RPMI7951 (cell line): ENCODE measurements at places on chromosomes 12 and 14.

DNA sequence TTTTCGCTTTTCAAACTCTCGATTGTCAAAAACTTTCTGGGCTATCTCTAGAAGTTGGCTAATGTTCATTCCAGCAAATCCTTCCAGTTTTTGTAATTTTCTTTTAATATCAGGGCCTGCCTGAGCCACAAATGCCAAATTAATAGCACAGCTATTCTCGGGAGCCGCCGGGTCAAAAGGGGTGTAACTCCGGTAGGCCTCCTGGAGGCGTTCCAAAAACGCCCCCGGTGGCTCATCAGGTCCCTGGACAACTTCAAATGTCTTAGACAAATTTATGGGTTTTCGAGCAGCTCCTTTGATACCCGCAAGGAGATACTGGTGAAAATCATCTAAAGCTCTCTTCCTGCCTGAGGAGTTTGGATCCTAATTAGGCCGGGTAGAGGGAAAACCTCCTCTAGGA, 117.9 kb upstream of the PZP start:
- DNase-seq, result no peak

DNA sequence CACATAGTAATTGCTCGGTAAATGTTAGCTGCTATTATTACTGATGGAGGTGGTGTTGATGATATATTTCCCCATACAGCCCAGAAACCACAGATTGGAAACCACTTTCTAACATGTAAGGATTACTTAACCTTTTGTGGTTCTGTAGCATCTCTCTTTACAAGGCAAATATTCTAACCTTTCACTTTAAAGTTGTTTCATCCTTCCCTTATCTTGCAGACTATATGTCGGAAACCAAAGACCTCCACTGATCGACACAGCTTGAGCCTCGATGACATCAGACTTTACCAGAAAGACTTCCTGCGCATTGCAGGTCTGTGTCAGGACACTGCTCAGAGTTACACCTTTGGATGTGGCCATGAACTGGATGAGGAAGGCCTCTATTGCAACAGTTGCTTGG, 75.8 kb downstream of the FRMD6 start:
- DNase-seq, result no peak

DNA sequence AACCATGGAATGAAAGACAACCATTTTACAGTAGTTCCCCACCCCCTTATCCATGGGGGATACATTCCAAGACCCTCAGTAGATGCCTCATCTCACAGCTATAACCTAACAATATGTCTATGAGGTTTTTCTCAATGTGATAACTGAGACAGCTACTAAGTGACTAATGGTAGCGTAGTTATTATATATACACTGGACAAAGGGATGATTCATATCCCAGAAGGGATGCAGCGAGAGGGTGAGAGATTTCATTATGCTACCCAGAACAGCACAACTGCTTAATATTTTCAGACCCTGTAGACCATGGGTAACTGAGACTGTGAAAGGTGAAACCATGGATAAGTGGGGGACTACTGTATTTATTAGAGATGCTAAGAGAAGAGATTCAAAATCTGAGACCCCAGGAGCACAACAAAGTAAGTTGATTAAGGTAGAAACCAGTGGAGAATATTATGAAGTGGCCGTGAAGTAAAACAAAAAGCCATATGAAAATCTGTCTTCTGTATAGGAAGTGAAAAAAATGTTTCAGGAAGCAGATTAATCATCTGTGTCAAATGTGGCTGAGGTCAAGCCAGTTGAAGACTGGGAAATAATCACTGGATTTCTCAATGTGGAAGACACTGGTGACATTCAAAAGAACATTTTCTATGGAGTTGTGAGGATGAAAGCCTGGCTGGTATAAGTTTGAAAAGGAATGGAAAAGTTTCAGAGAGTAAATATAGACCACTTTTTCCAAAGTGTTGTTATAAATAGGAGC, 77.2 kb downstream of the RPL10L start:
- peak; percentile 2 for DNase-seq

DNA sequence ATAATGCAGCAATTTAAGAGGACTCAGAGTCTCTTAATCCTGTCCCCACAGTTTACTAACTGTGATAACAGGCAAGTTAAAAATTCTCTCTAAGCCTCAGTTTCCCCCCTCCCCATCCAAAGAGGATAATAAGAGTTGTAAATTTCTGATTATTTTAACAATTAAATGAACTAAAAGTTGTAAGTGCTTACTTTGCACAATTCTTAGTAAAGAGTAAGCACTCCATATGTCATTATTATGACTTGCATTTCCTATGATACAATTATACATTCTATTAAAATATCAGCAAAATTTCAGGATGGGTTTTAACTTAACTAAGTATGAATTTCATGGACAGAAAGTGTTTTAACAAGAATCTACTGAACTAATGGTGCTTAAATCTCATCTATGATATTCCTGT, 80.1 kb downstream of the NELL2 start:
- no peak for DNase-seq

GRCh38 chr14:97077253-97077653, 280.1 kb downstream of the VRK1 start:
- peak; percentile 98 for DNase-seq

- no peak for DNase-seq
These were observed 57.8 kb upstream of the VRK1 start for GRCh38 chr14:96739200-96739910.

DNA sequence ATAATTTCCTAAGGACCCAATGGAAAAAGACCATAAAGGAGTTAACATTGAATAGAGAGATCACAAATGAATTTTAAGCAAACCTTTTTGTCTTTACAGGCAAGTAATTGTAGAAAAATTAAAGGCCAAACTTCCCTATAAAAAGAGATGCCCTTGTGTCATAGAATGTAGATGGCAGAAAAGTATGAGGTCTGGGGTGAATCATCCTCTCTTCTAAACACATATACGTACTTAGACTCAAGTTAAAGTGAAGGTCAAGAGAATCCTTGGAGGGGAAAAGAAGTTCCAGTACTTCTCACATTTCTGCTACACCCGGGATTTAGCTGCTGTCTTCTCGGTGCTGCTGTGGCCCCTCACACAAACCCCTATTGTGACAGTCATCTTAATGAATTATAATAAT, 116.2 kb upstream of the ARID2 start:
- DNase-seq, result peak; percentile 25

DNA sequence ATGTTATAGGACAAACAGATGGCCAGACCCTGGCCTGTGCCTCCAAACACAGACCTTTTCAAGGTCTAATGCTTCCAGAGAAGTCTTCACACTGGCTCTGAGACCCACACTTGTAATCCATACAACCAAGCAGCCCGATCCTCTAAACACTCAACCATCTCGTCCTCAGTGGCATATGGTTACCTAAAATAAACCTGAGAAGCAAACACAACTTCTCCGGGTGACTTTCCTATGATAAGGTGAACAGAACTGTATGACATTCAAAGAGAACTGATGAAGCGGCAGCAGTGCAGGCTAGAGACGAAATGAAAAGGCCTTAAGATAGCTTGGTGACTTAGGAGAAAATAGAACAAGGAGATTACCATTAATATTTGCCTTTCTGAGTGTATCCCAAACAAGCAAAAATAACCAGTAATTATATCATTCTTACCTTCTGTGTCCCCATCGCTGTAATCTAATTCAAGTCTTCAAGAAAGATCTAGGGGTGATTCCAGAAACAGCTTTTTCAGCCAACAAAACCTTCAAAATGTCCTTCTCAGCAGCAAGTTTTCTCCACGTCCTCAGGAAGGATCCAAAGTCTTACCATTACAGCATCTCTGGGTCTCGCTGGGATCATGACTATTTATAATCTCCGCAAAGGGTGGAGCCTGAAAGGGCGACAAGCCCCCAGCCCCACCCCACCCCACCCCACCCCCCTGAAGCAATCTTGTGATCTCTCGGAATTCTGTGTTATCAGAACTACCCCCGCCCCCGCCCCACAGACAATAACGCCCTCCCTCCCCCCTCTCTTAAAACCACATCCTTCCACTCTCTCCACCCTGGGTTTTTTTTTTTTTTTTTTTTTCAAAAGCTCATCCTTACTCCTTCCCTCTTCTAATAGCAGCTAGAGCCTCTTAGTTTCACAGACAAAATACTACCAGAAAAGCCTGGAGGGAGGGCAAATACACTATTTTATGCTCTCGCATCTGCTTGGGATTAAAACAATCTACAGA, at the start of gene SLC2A3:
Gene SLC2A3, minus strand, starts transcription at position 598 of the 992 bp plus-strand sequence. Its CDS starts 153 bp downstream, at position 445.
- DNase-seq, result peak; percentile 93

- no peak for DNase-seq
These were observed 745 bp upstream of the ADCY4 start for GRCh38 chr14:24335461-24336171.

GRCh38 chr12:96769400-96769799, 137.7 kb upstream of the NEDD1 start:
- no peak for DNase-seq

- DNase-seq, result peak; percentile 74
These were observed 117.4 kb downstream of the DAD1 start for GRCh38 chr14:22471545-22472121.

GRCh38 chr12:117699118-117699517, 269.7 kb downstream of the KSR2 start:
- no peak for DNase-seq

DNA sequence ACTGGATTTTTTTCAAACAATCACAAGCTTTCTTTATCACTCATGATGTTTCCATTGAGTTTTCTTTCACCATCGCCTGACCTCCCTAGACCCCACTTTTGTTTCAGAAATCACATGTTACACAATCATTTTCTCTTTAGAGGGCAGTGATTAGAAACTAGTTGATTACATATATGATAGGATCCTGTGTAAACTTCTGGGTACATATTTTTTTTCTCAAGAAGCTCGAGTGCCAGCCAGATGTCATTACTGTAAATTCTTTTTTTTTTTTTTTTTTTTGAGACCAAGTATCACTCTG, 62.4 kb upstream of the PSMA6 start:
- no peak for DNase-seq

DNA sequence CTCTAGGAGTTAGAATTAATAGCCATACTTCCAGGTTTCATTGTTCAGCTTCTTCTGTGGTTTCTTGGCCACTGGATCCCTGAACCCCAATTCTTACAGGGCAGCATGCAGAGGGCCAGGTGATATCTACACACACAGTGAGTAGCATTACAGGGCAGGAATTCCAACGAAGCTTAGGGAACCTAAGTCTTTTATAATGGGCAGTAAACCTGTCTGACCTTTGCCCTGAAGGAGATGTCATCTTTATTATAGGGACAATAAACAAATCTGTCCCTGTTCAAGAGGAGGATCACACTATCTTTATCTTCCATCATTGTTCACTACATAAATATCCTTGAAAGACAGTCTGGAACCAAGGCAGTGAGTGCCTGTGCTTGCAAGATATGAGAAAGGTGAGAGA, 11.7 kb upstream of the EML5 start:
- no peak for DNase-seq

GRCh38 chr12:122137229-122137628, 36.8 kb downstream of the IL31 start:
- DNase-seq, result no peak

GRCh38 chr12:105523164-105524057, 192.9 kb downstream of the C12orf75 start:
- DNase-seq, result peak; percentile 92

- peak; percentile 51 for DNase-seq
These were observed 846 bp upstream of the MTHFD1 start for GRCh38 chr14:64387232-64387781.

- no peak for DNase-seq
These were observed 12.0 kb upstream of the LGMN start for GRCh38 chr14:92760524-92760805.

GRCh38 chr12:75437564-75437963, 43.0 kb upstream of the GLIPR1 start:
- peak; percentile 39 for DNase-seq

GRCh38 chr12:12821975-12822374, 8.8 kb downstream of the DDX47 start:
- no peak for DNase-seq

DNA sequence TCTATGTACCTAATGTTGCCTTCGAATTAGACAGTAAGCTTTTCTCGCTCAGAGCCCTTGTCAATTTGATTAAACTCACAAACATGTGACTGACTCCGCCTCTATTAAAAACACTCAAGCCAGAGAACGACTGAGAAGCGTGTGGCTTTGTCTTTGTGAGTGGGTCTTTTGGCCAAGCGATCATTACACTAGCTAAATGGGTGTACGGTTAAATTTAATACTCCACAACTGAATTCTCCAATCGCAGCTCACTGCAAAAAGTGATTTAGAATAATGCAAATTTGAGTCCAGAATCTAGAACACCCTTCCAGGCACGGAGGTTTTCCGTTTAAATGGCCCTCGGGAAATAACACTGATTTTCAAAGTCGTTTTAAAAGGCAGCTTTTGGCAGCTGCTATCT, 253.7 kb downstream of the EFCAB11 start:
- peak; percentile 7 for DNase-seq

DNA sequence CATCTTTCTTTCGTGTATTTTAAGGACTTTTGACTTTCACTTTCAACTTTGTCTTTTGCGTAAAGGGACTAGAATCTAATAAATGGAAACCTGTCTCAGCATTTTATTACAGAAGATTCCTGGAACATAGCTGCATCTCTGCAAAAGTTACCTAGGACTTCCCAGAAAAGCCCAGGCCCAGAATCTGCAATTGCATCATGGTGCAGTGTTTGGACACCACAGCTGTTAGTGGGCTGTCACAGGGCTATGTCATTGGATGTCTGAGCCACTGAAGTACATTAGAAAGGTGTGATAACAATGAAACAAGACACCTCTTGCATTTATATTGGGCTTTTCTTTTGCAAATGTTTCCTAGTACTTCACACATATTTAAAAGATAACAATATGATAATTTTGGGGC, 199.9 kb upstream of the IGF1 start:
- no peak for DNase-seq

DNA sequence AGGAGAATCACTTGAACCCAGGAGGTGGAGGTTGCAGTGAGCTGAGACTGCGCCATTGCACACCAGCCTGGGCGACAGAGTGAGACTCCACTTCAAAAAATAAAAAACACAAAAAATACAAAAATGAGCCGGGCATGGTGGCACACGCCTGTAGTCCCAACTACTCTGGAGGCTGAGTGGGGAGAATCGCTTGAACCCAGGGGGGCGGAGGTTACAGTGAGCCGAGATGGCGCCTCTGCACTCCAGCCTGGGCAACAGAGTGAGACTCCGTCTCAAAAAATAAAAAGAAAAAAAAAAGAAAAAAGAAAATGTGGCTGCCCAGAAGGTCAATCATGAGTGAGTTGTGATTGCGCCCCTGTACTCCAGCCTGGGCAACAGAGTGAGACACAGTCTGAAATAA, 9.2 kb downstream of the DNAJC22 start:
- no peak for DNase-seq

DNA sequence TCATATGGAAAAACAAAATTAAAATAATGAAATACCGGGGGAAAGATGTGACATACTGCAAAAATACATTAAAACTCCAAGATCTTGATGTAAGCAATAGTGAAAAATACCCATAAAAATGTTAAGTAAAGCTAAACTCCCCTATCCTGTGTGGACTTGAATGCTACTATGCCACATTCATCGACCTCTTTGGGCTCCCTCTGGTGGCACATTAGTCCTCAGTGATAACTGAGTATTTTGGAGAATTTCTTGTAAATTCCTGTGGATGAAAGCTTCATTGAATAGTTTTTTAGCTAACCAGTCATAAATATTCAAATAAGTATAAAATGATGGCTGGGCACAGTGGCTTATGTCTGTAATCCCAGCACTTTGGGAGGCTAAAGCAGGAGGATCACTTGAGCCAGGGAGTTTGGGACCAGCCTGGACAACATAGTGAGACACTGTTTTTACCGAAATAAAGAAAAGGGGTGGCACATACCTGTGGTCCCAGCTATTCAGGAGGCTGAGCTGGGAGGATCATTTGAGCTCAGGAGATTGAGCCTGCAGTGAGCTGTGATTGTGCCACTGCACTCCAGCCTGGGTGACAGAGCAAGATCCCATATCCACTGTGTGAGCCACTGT, 42.4 kb upstream of the SGPP1 start:
- peak; percentile 49 for DNase-seq

GRCh38 chr14:22898302-22899090, 15.5 kb downstream of the REM2 start:
- peak; percentile 86 for DNase-seq
